Activated effector memory CD4-positive, alpha-beta T cell treated with Interleukin-2 at 50 U/mL for 16 hours (primary cell): ENCODE measurements at places on chromosomes 7 and 10.
A peak's percentile ranks its signal among the peaks of the same experiment; 100 is the strongest.

GRCh38 chr10:126565441-126565840 lies 105.1 kb downstream of the C10orf90 start:
- no peak for DNase-seq

DNA sequence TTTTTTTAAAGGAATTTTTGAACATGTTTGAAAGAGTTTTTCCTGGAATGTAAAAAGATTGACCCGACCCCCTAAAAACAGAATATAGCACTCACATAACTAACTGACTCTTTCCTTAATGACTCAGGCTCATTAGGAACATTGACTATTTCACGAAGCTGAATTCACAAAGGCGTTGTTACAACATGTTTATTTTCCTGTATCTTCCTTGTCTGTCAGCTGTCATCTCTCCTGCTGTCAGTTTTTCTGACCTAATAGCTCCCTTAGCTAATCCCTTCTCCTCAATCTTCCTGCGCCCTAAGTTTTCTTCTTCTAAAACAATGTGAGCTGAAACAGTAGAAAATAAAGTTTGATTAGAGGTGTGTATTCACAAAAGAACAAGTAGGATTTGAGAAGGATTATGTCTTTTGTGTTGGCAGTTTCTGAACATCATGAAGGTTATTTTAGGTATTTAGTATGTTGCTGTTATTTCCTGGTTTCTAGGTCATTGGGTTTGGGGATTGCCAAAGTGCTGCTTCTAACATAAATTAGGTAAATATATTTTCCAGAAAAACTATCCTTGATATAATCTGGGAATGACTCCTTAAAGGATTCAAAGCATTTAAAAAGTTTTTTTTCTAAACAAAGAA lies 4.6 kb upstream of the MDFIC start:
- DNase-seq = no peak

- no peak for DNase-seq
Observed at GRCh38 chr7:92612501-92612900, 22.3 kb upstream of the FAM133B start.

DNA sequence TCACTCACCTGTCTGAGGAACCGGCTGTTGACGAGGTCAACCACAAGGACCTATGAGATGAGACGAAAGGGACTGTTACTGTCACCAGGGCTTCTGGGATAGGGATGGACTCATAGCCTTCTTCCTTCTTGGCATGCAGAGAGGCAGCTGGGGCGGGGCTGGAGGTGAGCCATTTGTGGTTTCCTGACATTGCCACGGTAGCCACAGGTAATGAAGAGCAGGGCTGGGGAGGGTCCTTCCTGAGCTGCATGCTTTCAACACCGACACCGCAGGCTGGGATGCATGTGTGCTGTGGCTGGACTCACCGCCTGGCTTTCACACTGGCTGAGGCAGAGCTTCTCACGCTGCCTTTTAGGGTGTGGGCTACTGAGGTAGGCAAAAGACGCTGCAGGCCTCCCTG lies 46.4 kb upstream of the MKRN1 start:
- peak; percentile 16 for DNase-seq

DNA sequence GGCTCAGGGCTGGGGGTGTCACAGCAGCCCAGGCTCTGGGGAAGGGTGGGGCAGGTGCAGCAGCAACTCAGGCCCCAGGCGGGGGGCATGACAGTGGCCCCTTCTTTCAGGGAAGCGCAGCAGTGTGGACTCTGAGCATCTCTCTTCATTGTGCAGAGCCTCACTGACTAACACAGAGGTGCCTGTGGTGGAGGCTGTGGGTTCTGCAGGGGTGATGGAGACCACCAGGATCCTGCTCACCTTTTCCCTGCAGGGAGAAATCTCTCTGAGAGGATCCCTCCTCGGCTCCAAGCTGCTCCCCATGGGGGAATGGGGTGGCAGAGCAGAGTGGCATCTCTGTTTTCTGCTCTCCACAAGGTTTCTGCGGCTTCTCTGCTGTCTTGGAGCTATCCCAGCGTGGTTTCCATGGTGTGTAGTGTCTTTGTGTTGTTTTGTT lies 37.8 kb upstream of the SHH start:
- no peak for DNase-seq

GRCh38 chr10:60679388-60679990 lies 98.8 kb upstream of the CDK1 start:
- DNase-seq = no peak

DNA sequence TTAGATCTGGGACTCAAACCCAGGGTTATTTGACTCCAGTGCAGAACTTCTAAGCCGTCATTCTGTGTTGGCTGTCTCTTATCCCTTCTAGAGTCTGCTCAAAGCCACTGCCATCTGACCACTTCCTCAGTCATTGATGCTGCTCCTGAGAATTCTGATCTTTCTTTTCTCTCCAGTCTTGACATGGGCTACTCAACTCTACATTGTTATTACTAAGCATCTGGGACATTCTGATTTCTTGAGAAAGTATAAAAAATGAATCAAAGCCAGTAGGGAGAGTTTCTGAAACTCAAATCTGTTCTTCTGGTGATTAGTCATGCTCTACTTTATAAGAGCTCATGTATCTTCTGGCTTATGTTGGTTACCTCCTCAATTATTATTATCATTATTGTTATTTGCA lies 48.7 kb downstream of the ANK3 start:
- no peak for DNase-seq

DNA sequence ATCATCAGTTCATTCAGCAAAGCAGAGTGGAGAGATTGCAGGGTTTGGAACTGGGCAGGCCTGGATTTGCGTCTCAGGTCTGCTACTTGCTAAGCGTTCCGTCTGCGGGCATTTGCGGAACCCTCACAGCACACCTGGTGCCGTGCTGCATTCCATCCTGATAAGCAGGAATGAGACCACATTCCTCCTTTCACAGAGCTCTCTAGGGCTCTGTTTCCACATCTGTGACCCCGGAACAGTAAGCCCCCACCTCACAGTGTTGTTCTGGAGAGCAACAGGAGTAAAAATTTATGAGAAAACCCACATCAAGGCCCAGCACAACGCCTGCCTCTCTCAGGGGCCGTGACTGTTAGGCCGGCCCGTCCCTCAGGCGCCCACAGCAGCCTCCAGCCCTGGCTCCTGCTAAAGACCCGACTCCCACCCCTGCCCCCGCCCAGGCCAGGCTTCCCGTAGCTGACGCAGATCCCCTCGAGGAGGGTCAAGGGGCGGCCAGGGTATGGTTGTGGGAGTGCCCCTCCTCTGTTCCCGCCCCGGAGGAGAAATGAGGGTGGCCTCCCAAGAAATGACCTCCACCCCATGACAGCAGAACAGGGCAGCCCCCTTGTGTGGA lies 128.9 kb downstream of the RGS10 start:
- no peak for DNase-seq

DNA sequence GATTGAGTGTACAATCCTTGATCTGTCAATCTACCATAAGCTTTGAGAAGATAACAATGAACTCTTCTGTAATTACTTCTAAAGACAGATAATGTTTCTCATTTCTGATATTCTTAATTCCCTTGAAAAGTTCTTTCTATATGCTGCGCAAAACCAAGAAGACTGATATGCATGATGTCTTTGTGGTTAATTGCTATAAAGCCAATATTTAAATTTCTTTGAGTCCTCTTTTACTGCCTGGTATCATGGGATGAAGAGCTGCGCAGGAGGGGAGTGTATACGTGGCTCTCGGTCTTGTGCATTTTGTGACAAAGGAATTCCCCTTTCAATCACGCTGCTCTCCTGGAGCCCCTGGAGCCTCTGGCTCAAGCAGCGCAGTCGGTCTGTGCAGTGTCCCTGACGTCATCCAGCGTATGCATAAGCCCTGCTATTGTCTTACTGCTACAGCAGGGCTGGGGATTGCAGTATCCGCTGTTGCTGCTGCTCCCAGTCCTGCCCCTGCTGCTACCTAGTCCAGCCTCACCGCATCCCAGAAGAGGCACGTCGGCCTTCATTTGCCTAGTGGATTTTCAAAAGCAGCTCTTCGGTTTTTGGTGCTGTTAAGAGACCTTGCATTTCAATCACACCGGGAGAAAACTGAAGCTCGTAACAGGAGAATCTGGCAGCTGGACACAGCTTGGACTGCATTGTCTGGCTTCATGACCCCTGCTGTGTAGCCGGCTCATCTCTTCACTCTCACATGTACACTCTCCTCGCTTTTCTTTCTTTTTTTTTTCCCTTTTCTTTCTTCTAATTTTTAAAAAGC lies 66.7 kb downstream of the ST7 start:
- DNase-seq = no peak

GRCh38 chr10:86850481-86850880 lies 94.1 kb downstream of the BMPR1A start:
- no peak for DNase-seq

- DNase-seq = no peak
Observed at GRCh38 chr7:24851786-24852185, 94.5 kb upstream of the GSDME start.

DNA sequence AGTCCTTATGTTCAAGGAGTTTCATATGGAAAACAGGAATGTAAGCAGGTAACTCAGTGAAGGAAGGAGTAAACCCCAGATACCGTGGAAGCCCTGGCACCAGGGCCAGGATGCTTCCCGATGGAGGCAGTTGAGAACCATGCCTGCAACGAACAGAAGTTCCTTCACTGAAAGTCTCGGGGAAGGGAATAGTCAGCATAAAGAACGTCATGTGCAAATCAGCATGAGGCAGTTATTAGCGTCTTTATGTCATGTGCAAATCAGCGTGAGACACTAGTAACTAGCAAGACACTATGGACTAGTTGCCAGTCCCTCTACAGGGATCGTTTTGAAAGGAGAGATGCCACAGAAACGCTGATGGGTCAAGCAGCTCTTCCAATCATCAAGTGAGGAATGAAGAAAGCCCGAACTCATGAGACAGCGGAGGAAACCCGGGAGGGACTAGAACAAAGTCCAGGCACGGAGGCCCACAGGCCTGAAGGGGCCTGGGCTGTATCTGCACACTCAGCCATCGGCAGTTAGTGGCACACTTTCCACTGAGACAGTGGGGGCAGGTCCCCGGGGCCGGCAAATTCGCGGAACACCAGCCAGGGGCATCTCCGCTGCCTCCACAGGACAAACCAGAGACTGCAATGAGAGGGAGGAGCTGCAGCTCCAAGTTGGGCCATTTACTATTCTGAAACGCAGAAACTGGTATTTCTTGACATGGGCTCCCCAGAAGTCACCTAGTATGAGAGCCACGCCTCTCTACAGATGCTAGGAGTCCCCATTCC lies 109.6 kb downstream of the SFMBT2 start:
- DNase-seq = no peak

- DNase-seq = no peak
Observed at GRCh38 chr7:17608114-17608833, 309.8 kb downstream of the AHR start.

GRCh38 chr10:75793848-75794247 lies 362.4 kb downstream of the LRMDA start:
- DNase-seq = no peak
